ENCODE measurements at places on chromosomes 11 and 22.
A peak's percentile ranks its signal among the peaks of the same experiment; 100 is the strongest.

DNA sequence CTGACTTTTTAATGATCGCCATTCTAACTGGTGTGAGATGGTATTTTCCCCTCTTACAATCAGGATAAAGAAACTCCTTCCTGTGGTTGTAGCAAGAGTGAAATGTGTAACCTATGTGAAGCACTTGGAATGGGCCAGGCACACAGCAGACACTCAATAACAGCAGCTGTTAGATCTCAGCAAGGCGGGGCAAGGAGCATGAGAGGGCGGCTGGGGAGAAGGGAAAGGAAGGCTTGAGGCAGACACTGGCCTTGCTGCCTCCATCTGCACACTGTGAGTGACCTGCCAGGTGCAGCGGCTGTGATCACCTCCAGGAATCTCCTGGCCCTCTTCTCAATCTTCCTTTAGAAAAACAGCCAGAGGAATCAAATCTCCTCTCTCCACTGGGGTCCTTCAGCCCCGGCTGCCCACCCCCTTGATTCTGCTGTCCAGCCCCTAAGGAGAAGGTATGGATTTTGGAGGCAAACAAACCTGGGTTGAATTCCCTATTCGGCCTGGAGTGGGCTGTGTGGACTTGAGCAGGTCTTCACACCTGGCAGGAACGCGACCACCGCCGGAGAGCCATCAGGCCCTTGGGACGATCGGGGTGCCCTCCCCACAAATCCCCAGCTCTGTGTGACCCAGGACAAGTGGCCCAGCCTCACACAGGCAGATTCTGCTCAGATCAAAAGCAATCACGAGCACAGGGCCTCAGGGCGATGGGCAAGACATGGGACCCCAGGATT lies 49.0 kb downstream of the RPUSD4 start:
- DNase-seq, result no peak

DNA sequence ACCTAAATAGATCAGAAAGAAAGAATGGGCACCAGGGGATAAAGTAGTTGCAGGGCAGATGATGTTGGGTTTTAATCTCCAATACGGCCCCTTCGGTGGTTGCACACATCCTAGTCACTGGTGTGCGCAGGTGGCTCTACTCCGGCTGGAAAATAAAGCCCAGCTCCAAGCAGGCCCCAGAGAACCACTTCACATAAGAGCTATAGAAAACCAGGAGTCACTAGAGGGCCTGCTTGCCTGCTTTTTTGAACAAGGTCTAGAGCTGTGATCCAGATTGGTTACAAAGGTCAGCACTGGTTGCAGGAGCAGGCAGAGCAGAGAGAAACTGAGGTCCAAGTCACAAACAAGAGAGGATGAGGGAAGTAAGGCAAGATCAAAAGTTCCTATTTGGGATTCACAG lies 41.5 kb upstream of the MS4A8 start:
- DNase-seq, result no peak

GRCh38 chr22:48021991-48022401 lies 1259.5 kb downstream of the TBC1D22A start:
- DNase-seq, result no peak

- DNase-seq, result peak; percentile 25
Observed at GRCh38 chr11:74084796-74085541, 76.1 kb upstream of the UCP3 start.

DNA sequence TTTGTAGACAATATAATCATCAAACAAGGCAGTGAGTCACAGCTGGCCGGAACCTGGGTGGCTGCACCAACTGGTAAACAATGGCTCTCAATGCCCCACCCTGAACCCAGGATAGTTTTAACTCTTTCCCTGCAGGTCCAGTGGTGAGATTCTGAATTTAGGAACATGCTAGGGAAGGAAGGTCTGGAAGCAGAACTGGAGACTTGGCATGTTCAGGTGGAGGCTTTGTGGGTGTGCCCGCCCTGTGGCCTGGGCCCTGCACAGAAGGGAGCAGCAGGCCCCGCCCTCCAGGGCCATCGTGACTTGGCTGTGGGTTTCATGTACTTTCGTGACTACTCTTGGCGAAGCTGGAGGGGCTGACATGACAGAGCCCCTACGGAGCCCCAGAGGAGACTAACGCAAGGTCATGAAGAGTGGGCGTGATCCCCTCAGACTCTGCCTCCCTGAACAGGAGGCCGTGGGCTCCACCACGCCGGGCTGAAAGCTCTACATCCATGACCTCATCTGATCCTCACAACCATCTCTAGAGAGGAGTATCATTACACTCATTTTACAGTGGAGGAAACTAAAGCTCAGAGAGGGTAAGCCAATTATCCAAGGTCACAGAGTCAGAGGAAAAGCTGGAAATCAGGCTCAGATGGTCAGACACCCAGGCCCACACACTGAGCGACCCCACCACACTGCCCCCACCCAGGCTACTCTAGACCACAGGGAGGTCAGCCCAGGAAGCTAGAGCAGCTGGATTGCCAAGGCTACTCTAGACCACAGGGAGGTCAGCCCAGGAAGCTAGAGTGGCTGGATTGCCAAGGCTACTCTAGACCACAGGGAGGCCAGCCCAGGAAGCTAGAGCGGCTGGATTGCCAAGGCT lies 27.3 kb downstream of the MAFF start:
- peak; percentile 35 for DNase-seq

- peak; percentile 15 for DNase-seq
Observed at GRCh38 chr11:10541561-10541930, 559 bp upstream of the RNF141 start.
